ENCODE measurements at places on chromosomes 4 and X. TPM values are rescaled to one million over a fixed set of nuclear protein-coding genes. Genes with fewer than 3 reads are reported as not detected.
A peak's percentile ranks its signal among the peaks of the same experiment; 100 is the strongest.

The RTL9 gene
- total RNA-seq: 0.21 TPM

The SH3TC1 gene
- total RNA-seq: 51.2 TPM

The ELF4 gene
- total RNA-seq: 11.7 TPM

The POF1B gene
- total RNA-seq: 0.44 TPM

The NSUN7 gene
- 2.0 TPM for total RNA-seq

The SFRP2 gene
- total RNA-seq: 20.1 TPM

The NXF2B gene
- not detected for total RNA-seq

The RBM41 gene
- 19.7 TPM for total RNA-seq

The TEX13C gene
- total RNA-seq: not detected

The ARHGAP6 gene
- total RNA-seq: 16.0 TPM

The USP53 gene
- total RNA-seq: 658 TPM

- H3K36me3 ChIP-seq: no peaks in the 10 kb centered on the region
- no peaks in the 10 kb centered on the region for H3K27me3 ChIP-seq
- no peak overlapping the region for H3K4me3 ChIP-seq
- DNase-seq: no peak
- H3K27ac ChIP-seq: no peak overlapping the region
Observed at GRCh38 chrX:68462653-68463052, 29.4 kb upstream of the OPHN1 start.

GRCh38 chr4:101140228-101140627 lies 207.1 kb downstream of the PPP3CA start:
- H3K4me3 ChIP-seq: no peak overlapping the region
- DNase-seq: no peak
- H3K36me3 ChIP-seq: no peaks in the 10 kb centered on the region
- H3K27me3 ChIP-seq: no peaks in the 10 kb centered on the region

GRCh38 chr4:185343726-185344581 lies 51.8 kb downstream of the LRP2BP start:
- H3K4me1 ChIP-seq: no peaks in the 10 kb centered on the region
- no peak overlapping the region for H3K4me3 ChIP-seq
- no peaks in the 10 kb centered on the region for H3K27me3 ChIP-seq
- DNase-seq: peak; percentile 33

DNA sequence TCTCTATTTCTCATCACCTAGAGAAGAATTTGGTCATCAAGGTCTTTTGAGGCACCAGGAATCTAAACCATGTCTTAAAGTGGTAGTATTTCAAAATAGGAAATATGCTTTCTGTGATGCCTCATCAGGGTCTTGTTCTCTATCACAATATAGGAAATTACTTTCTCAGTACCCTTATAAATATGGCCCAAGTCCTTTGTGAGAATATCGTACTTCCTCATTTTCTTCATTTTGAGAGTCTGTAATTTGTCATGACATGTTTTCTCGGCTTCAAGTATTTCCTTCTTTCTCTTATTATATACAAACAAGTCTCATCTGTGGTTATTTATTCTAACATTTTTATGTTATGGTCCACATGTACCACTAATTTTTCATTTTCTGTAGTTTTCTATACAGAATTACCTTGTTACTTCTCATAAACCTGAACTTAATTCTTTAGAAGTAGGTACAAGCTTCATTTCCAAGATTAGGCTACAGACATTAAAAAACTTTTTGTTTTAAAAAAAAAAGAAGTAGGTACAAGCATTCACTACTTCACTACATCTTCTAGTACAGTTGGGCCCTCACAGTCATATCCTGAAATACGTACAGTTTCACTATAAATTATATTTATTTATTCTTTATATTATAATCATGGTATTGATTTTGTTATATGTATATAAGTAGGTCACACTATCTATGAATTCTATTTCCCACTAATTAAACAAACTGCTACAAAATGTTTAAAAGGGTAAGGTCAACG lies 54.4 kb downstream of the KLHL13 start:
- DNase-seq: no peak
- H3K27ac ChIP-seq: no peak overlapping the region
- H3K4me3 ChIP-seq: no peak overlapping the region

- H3K4me1 ChIP-seq: no peaks in the 10 kb centered on the region
- peak; percentile 25 for DNase-seq
- no peak overlapping the region for H3K27ac ChIP-seq
- no peaks in the 10 kb centered on the region for H3K36me3 ChIP-seq
- no peak overlapping the region for H3K4me3 ChIP-seq
- H3K27me3 ChIP-seq: no peaks in the 10 kb centered on the region
Observed at GRCh38 chr4:81142744-81143143, 72.3 kb downstream of the PRKG2 start.

- no peaks in the 10 kb centered on the region for H3K4me1 ChIP-seq
- no peaks in the 10 kb centered on the region for H3K36me3 ChIP-seq
- H3K4me3 ChIP-seq: no peak overlapping the region
- H3K27me3 ChIP-seq: no peaks in the 10 kb centered on the region
- H3K27ac ChIP-seq: no peak overlapping the region
- DNase-seq: no peak
Observed at GRCh38 chr4:61493470-61493869, 293.3 kb downstream of the ADGRL3 start.

DNA sequence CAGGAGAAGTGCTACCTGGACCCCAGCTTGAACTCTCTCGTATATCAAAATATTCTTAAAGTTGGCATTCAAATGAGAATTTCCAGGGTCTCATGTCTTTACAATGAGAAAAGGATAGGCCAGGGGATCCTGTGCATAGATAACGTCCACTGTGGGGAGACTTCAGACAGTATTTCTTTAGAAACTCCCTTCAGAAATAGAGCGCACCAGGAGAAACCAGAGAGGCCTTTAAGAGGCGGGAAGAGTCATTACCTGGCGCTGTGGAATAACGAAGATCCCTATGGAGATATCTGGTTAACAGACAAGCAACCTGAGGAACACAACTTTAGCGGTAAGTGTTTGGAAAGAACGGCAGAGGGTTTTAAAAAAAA lies 600 bp downstream of the RADX start:
- peak overlapping the region; percentile 71 for H3K27ac ChIP-seq
- no peak for DNase-seq
- peak overlapping the region; percentile 31 for H3K4me3 ChIP-seq
- no peaks in the 10 kb centered on the region for H3K27me3 ChIP-seq

DNA sequence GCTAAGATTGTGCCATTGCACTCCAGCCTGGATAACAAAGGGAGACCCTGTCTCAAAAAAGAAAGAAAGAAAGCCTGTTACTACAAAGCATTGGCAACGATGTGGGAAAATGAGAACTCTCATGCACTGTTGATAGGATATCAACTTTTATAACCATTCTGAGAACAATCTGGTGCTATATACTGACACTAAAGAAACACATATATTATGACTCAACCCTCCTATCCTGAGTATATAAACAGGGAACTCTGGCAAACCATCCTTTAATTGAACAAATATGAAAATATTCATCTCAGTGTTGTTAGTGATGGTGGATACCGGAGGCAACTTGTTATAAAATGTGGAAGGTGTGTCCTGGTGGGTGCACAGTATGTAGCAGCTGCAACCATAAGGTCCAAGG lies 53.0 kb upstream of the SOD3 start:
- H3K4me1 ChIP-seq: no peaks in the 10 kb centered on the region
- H3K27ac ChIP-seq: no peak overlapping the region
- no peaks in the 10 kb centered on the region for H3K27me3 ChIP-seq
- DNase-seq: no peak
- H3K4me3 ChIP-seq: no peak overlapping the region

GRCh38 chrX:55033429-55033828 lies 2.7 kb upstream of the ALAS2 start:
- H3K4me1 ChIP-seq: no peaks in the 10 kb centered on the region
- H3K36me3 ChIP-seq: no peaks in the 10 kb centered on the region
- no peak overlapping the region for H3K4me3 ChIP-seq
- DNase-seq: no peak

GRCh38 chr4:106149026-106149425 lies 167.0 kb downstream of the TBCK start:
- no peak overlapping the region for H3K27ac ChIP-seq
- H3K4me1 ChIP-seq: no peaks in the 10 kb centered on the region
- DNase-seq: no peak
- H3K36me3 ChIP-seq: no peaks in the 10 kb centered on the region

DNA sequence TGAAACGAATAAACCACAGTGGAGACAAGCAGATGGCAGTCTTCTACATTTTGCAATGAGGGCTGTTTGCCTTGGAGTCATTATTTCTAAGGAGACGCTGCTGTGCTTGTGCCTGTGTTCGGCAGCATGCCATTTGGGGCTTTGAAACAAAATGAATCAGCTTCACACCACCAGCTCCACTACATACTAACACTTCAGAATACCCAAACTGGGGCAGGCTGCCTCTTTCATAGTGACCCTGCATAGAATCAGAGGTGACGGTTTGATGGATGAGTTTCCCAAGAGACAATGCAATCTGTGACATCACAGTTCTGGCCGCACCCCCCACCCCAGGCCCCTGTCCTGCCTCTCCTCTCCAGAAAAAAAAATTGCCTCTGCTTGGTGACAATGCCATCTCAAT lies 57.1 kb upstream of the MID1 start:
- no peaks in the 10 kb centered on the region for H3K4me1 ChIP-seq
- no peaks in the 10 kb centered on the region for H3K36me3 ChIP-seq
- DNase-seq: peak; percentile 4
- H3K27ac ChIP-seq: no peak overlapping the region
- no peak overlapping the region for H3K4me3 ChIP-seq

- H3K4me1 ChIP-seq: no peaks in the 10 kb centered on the region
- no peak overlapping the region for H3K27ac ChIP-seq
- H3K4me3 ChIP-seq: no peak overlapping the region
Observed at GRCh38 chr4:113773756-113774155, 12.2 kb upstream of the CAMK2D start.

GRCh38 chrX:129553619-129554288 lies 13.7 kb downstream of the OCRL start:
- H3K4me1 ChIP-seq: no peaks in the 10 kb centered on the region
- no peaks in the 10 kb centered on the region for H3K27me3 ChIP-seq
- no peak overlapping the region for H3K4me3 ChIP-seq
- DNase-seq: no peak
- H3K27ac ChIP-seq: no peak overlapping the region

DNA sequence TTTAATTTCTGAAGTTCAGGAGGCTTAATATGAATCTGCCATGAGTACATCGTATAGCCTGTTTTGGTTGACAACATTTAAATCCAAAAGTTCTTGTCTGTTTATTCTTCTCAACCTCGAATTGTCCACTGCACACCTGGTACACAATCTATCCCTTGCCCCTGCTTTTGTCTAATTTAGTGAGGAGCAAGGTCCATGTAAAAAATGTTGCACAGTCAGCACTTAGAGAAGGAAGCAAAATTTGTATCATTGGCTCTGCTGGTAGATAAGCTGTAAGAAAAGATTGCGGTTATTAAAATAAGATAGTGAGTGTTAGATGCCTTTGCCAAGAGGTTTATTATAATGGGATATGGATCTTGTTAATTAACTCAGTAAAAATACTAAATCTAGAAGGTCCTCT lies 761.5 kb downstream of the RAPGEF2 start:
- H3K36me3 ChIP-seq: no peaks in the 10 kb centered on the region
- no peak for DNase-seq
- no peak overlapping the region for H3K4me3 ChIP-seq
- H3K4me1 ChIP-seq: no peaks in the 10 kb centered on the region
- H3K27ac ChIP-seq: no peak overlapping the region

DNA sequence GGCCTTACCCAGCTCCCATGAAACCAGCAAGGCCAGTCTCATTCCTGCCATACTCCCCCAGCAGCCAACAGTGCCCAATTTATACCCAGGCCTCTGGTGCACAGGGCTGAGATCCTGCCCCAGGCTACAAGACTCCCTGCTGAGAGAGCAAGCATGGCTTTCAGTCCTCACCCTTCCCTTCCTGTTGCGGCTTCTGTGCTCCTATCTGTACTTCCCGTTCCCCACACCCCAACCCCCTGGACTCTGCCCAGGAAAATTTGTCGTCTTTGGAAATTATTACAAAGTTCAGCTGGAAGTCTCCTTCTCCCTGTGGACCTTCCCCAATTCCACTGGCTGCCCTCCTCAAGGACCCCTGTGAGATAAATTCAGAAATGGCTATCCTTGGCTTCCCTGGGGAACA lies 84.1 kb upstream of the GK2 start:
- no peak for DNase-seq
- no peaks in the 10 kb centered on the region for H3K4me1 ChIP-seq
- no peaks in the 10 kb centered on the region for H3K27me3 ChIP-seq
- no peaks in the 10 kb centered on the region for H3K36me3 ChIP-seq
- H3K4me3 ChIP-seq: no peak overlapping the region

DNA sequence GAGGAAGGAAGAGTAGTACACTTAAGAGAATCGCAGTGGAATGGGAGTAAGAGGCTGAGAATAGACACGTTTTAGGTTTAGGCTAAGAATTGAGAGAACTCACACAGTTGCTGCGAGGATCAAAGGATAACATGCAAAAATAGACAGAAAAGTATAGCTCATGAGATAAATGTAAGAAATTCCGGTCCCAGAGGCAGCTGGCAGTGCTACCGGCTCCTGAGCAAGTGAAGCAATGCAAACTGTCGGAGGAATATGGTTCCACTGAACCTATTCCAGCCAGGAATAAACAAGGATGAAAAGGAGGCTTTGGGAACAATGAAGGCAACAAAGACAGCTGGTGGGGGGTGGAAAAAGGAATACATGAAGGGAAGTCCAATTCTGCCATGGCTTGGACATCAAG lies 191.8 kb downstream of the QDPR start:
- H3K27ac ChIP-seq: no peak overlapping the region
- peaks cover 15% of the 10 kb centered on the region for H3K4me1 ChIP-seq
- DNase-seq: no peak
- H3K36me3 ChIP-seq: no peaks in the 10 kb centered on the region
- H3K4me3 ChIP-seq: no peak overlapping the region
- no peaks in the 10 kb centered on the region for H3K27me3 ChIP-seq

DNA sequence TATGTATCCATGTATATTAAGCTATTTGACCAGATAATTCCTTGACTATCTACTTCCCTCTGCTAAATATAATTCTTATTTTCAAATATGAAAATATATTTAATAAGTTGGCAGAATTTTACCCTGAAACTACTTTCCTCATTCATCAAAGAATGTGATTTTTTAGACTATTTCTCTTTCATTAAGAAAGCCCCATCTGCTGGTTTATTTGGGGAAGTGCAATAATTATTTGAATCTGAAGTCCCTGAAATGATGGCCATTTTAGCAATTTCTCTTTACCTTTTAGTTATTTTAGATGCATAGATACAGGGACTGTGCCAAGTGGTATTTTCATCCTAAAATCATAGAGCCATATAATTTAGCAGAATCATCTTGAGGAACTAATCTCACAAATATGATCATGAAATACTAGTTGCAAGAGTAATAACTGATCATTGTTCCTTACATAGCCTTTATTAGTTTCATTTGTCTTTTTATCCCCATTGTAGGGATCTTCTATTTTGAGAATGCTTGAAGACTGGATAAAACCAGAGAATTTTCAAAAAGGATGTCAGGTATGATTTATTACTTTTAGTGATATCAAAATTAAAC lies 39.0 kb downstream of the ENPEP start:
- H3K4me3 ChIP-seq: no peak overlapping the region
- H3K4me1 ChIP-seq: no peaks in the 10 kb centered on the region
- no peaks in the 10 kb centered on the region for H3K36me3 ChIP-seq

- no peaks in the 10 kb centered on the region for H3K27me3 ChIP-seq
- peak overlapping the region; percentile 46 for H3K27ac ChIP-seq
- peaks cover 5% of the 10 kb centered on the region for H3K4me1 ChIP-seq
- no peak for DNase-seq
- no peak overlapping the region for H3K4me3 ChIP-seq
- peaks cover 11% of the 10 kb centered on the region for H3K36me3 ChIP-seq
Observed at GRCh38 chr4:128862608-128863311, 53.3 kb downstream of the JADE1 start.

GRCh38 chr4:184849185-184849584 lies 23.4 kb upstream of the ACSL1 start:
- no peaks in the 10 kb centered on the region for H3K36me3 ChIP-seq
- no peak overlapping the region for H3K27ac ChIP-seq
- no peak overlapping the region for H3K4me3 ChIP-seq
- H3K27me3 ChIP-seq: no peaks in the 10 kb centered on the region

All from tibial nerve (tissue), 4 donors.